ENCODE measurements at places on chromosomes 3 and 15.

DNA sequence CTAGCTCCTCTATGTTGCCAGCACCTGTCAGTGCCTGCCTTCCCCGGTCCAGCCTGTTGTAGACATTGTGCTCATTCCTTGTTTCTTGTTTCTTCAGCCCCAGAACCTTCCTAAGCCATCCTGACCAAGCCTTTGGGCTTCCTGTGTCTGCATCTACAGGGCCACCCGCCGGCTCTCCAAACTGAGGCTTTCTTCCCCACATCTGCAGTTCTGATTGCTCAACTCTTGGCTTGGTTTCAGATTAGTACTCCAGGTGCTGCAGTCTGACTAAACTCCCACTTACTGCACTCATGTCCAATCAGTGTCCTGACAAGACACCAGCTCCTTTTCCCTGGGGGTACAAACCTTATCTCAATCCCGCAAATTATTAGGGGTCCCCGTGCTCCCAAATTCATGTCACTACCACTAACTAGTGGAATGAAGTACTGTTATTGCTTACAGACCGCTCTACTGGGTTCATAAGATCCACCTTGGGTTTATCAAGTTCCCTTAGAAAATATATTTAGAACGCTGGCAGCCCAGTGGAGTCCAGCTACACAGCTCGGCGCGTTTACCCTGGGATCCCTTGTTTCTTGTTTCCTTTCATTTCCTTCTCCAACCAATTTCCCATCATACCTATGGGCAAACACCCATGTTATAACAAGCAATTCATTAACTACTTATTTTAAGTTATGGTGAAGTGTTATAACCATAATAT is 114.2 kb upstream of the TJP1 start:
- no peak for DNase-seq

DNA sequence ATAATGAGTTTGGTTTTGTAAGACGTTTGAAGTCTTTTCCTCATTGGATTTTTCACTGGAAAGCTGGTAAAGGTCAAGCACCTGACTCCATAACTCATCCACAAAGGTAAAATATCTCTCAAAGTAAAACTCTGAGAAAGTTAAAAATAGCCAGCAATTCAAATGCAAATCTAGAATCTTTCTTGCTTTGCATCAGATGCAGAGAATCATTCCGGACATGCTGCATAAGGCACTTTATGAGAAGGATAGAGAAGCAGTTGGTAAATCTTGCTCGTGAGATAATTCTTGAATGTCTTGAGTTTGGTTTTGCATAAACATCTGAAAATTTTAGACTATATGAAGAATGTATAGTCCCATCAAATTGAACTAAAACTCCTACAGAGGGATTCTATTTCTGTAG is 9.1 kb downstream of the KCNMB2 start:
- DNase-seq, result no peak

DNA sequence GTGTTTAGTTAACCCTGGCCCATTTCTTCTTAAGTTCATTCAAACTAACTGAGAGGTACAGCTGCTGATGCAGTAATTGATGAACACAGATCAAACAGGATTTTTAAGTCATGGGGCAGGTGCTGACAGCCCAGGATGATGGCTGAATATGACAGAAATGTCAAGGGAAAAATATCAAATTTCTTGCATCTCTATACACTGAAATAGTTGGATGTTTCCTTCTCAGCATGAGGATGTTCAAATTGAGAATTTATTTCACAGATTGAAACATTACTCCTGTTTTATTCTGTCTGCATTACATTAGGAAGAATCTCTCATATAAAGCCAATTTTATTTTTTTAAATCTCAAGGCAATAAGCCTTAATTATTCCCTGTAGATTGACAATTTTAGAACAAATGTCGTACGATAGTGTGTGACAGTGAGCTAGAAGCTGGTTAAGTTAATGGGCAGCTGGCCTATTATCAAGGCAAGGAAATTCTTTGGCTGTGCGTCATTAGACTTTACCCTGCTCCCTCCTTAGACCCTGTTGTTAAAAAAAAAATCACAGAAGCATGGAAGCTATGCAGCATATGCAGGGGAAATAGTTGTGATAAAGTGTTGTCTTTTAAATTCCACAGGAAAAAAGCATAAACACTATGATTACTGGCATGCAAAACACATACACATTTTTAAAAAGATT is 183.8 kb upstream of the KCNMB2 start:
- no peak for DNase-seq

DNA sequence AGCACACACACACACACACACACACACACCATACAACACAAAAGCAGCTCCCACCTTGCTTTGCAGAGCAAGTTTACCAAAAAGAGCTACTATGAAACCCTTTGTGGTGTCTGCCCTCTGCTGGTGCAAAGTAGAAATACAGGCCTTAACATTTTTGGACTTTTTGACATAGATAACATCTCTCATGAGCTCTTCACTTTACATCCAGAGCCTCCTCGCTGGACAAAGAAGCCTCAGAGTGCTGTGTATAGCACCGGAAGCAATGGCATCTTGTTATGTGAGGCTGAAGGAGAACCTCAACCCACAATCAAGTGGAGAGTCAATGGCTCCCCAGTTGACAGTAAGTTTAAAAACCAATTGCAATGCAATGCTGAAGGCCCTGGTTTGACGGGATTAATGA is 157.9 kb downstream of the CHL1 start:
- DNase-seq, result peak; percentile 47

DNA sequence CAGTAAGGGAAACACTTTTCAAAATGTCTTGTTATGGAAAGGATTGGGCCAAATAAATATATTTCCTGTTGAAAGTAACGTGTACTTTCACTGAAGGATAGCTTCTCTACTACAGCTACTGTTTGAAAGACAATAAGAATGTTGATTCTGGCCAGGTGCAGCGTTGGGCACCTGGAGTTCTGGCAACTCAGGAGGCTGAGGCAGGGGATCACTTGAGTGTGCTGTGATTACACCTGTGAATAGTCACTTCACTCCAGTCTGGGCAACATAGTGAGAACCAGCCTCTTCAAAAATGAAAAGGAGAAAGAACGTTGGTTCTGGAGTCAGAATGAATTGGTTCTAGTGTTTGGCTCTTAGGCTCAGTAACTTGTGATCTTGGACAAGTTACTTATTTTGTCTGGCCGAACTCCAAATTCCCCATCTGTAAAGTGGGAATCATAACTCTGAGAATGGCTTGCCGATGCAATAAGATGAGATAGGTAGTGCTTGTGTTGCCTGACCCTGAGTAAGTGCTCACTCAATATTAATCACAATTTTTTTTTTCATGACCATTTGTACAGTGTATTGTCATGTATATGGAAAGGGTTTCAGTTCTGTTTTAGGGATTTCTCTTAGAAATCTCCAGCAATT is 310.8 kb downstream of the PTPRG start:
- no peak for DNase-seq

DNA sequence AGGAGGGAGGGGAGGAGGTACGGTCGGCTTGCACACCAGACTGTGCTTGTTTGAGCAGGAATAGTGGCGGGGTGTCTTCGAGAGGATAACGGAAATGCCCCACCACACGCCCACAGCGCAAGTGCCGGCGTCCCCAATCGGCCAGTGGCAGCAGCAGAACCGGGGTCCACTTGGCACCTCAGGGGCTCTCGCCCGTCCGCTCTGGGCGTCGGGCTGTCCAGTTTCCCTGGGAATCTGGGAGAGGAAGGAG is 53.7 kb downstream of the CCDC54 start:
- DNase-seq, result no peak

DNA sequence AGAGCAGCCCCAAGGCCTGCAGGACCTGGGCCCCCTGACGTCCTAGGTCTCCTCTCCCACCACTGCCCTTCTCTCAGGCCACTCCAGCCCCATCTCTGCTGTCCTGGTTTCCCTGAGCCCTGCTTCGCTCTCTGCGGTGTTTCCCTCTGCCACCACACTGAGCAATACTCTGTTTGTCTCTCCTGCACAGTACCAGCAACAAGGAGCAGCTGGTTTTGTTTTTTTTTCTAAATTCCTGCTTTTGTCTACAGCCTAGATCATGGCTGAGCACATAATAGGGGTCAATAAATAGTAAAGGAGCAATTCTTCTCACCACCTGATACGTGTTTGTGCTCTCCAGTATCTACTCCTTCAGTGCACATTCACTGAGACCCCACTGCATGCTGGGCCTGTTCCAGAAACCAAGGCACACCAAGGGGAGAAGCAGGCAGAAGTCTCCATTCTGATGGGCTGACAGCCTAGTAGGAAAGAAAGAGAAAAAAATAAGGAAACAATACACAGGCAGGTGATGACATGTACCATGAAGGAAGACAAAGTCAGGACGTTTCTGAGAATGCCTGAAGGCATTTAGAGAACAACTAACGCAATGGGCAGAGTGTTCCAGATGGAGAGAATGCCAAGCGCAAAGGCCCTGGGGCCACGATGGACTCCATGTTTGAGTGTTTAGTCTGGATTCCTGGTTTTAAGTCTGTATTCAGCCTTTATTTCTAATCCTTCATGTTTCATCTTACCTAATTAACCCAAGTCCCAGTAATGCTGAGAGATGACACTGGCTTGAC is 6.0 kb upstream of the ACAD9 start:
- DNase-seq, result no peak

DNA sequence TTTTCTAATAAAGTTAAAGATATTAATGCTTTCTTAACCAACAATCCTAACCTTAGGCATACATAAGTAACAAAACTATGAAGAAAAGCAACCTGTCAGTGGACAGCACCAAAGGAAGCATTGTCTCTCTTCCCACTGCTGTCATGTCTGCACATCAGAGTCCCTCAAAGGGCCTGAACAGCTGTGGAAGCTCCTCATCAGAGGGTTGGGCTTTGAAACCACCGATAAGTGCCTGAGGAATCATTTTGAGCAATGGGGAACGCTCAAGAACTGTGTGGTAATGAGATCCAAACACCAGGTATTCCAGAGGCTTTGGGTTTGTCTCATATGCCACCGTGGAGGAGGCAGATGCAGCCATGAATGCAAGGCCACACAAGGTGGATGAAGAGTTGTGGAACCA is 182.5 kb downstream of the FMN1 start:
- no peak for DNase-seq

GRCh38 chr3:69094467-69095205 is 9.9 kb downstream of the ARL6IP5 start:
- no peak for DNase-seq

DNA sequence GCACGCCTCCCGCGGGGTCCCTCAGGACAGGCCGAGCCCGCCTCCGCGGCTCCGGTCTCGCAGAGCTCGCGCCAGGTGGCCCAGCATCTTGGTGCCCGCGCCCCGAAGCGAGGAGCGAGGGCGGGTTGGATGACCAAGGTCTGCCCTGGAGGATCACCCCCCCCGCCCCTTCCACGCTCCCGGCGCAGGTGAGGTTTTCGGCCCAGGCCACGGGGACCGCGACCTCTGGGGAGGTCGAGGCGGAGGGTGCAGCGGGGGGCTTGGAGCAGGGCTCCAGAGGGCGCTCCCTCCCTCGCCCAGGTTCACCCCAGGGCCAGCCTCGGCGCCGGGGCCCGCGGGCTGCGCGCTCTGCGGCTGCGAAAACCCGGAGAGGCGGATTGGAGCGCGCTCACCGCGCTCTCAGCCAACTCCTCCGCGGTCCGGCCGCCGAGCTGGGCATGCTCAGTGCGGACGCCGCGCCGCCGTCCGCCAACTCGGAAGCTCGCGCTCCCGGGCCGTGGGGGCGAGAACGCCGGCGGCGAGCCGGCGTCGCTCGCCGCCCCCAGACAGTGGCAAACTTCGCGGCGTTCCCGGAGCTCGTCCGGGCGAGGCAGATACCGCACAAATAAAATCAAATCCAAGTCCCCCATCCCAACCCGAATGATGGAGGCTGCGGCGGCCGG is at the start of gene MED12L:
Gene MED12L (plus strand): TSS at position 438 of the 662 bp plus-strand sequence. CDS start 1,263 bp downstream, outside the sequence.
- peak; percentile 88 for DNase-seq

DNA sequence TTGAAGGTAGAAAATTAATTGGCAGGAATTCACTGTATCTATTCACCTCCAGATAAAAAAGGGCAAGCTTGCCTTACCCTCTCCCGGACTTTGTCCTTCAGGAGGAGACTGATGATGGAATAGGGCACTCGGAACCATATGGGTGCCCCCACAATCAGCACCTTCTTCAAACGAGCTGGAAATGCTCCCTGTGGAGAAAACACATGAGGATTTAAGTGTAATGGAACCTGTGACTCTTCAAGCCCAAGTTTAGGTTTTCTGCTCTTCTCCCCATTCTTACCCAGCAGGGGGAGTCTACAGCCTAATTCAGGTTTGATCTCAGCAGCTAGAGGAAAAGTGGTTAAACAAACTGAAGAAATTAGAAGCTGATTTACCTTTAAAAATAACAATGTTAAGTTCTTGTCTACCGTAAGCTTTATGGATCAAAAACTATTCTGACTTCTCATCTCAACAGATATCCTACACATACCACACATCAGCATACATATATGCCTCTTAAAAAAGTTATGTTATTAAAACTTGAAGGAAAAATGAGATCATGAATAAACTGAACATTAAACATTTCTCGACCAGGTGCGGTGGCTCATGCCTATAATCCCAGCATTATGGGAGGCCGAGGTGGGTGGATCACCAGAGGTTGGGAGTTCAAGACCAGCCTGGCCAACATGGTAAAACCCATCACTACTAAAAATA is 57.5 kb upstream of the SIN3A start:
- DNase-seq, result no peak

Data from nephron progenitor cell (in vitro differentiated cells).